ENCODE measurements at places on chromosomes 1 and 21.

GRCh38 chr1:17403081-17403480 is 31.1 kb downstream of the PADI6 start:
- DNase-seq: no peak

DNA sequence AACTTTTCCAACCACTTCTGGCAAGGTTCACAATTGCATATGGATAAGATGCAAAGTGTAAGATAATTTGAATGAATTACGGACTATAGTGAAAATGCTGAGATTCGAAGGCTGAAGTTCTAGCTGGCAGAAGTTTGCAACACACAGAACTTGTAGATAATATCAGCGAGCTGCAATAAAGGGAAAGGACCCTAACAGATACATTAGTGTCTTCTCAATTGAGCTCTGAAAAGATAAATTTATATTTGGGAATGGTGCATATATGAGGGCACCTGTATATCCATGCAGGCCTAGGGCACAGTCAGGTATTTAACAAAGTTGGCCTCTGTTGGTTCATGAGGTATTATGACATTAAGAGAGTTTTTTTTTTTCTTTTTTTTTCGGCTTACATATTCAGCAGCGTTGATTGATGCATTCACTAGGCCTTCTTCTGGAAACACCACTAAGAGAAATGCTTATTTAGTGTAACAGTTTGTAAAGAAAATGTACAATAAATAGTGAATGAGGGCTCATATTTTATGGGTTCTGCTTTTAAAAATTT is 2.2 kb downstream of the NFIA start:
- DNase-seq: no peak

GRCh38 chr1:33049371-33049770 is 12.7 kb upstream of the AK2 start:
- no peak for DNase-seq

DNA sequence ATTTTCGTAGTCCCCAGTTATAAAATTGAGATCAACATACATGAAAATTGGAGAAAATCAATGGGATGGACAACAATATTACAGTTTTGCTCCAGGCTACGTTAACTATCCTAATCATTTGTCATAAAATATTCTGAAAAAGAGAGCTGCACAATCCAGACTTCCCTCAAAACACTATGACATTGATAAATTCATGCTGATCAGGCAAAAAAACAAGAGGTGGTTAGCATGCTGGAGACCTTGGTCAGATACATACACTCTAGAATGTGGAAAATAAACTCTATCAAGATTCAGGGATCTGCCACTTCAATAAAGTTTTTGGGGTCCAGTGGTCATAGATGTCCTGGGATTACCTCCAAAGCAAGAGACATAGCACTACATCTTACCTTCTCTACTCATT is 32.5 kb upstream of the ARHGAP29 start:
- no peak for DNase-seq

GRCh38 chr1:61241973-61242381 is 159.6 kb downstream of the NFIA start:
- no peak for DNase-seq

- no peak for DNase-seq
Observed at GRCh38 chr1:9193233-9193625, 41.3 kb upstream of the H6PD start.

DNA sequence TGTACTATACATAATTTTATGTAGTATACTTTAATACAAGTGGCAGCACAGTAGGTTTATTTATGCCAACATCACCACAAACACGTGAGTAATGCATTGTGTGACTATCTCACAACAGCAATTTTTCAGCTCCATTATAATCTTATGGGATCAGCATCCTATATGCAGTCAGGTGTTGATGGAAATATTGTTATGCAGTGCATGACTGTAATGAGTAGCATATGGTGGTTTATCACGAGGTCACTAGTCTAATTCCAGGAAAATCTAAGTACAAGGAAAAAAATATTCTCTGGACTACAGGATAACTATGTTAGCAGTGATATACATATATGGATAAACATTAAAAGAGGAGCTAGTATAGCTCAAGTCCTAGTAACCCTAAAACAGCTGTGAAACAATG is 69.0 kb downstream of the ATP1B1 start:
- no peak for DNase-seq

DNA sequence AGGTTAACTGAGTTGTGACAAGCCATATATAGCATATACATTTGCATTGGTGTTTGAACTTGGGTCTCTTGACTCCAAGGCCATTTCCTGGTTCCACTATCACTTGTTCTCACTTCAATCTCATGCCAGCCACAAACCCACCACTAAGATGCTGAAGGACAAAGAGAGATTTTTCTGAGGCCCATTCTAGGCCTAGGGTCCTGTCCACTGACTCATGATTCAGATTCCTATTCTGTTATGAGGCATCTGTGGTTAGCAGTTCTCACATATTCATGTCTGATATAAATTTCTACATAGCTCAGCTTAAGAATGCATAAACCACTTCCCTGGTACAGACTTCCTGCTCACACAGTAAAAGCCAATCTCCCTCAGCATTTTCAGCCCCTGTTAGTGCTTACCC is 326.1 kb upstream of the BEND5 start:
- DNase-seq: no peak

DNA sequence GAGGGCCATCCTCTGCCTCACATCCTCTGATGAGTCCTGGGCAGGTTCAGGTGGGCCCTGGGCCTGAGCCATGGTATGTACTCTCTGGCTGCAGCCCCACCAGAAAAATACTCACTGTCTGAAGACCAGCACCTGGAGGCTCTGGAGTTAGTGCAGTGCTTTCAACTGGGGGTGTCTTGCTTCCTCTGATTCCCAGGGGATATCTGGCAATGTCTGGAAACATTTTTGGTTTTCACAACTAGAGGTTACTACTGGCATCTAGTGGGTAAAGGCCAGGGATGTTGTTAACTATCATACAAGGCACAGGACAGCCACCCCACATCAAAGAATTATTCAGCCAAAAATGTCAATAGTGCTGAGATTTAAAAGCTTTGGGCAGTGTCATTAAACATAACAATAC is 152.7 kb downstream of the HIVEP3 start:
- DNase-seq: no peak

GRCh38 chr1:204320382-204320804 is 39.3 kb downstream of the PLEKHA6 start:
- DNase-seq: no peak

DNA sequence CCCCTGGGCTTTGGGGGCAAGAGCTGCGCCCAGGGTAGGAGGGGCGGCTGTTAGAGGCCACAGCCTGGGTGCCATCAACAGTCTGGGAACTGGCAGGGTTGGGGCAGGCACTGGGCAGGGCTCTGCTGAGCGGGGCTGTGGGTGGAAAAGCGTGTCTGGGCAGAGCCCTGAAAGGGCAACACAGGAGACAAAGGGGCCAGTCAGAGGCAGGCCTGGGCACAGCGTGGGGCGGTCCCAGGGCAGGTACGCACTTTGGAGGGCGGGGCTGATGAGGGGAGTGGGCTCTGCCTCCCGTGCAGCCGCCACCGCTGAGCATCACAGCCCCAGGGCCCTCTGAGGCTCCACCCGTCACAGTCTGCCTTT is 13.9 kb downstream of the CELSR2 start:
- DNase-seq: no peak

Data from activated CD4-positive, alpha-beta T cell treated with anti-CD3 and anti-CD28 coated beads, Interleukin-2, amount 50 U/mL, for 1 hour (primary cell).